ENCODE measurements at places on chromosomes 5 and 9. TPM values are rescaled to one million over a fixed set of nuclear protein-coding genes. Genes with fewer than 3 reads are reported as not detected.

SLC6A18 gene
- not detected for total RNA-seq

- no peak for DNase-seq
- H3K4me3 ChIP-seq = no peak overlapping the region
- no peak overlapping the region for H3K27ac ChIP-seq
- H3K27me3 ChIP-seq = no peaks in the 10 kb centered on the region
These were observed 73.1 kb upstream of the SAP30L start for GRCh38 chr5:154372661-154373060.

GRCh38 chr9:115058175-115058574 is 59.8 kb downstream of the TNC start:
- no peak overlapping the region for H3K4me3 ChIP-seq
- H3K4me1 ChIP-seq = no peaks in the 10 kb centered on the region
- no peak for DNase-seq
- no peak overlapping the region for H3K27ac ChIP-seq
- H3K36me3 ChIP-seq = no peaks in the 10 kb centered on the region
- H3K27me3 ChIP-seq = peaks cover 8% of the 10 kb centered on the region

RHOBTB3 gene
- total RNA-seq = 2.4 TPM

DNA sequence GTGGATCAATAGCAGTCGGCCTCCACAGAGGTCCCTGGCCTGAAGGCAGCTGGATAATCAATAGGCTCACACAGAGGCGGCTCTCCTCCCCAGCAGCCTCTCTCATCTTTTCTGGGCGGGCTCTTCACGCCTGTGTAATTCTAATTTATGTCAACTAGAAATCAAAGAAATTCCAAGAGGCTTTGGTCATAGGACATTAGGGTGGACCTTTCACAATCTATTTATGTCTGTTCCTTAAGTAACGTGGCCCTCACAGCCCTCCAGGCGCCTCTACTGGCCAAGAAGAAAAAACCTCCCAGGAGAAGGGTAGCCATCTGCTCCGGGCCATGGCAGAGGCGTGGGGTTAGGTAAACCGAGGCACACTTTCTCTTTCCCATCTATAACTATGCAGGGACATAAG is 205.1 kb upstream of the EFNA5 start:
- peaks cover 3% of the 10 kb centered on the region for H3K36me3 ChIP-seq
- H3K27ac ChIP-seq = no peak overlapping the region
- no peaks in the 10 kb centered on the region for H3K4me1 ChIP-seq
- DNase-seq = no peak
- no peaks in the 10 kb centered on the region for H3K27me3 ChIP-seq
- H3K4me3 ChIP-seq = no peak overlapping the region

DNA sequence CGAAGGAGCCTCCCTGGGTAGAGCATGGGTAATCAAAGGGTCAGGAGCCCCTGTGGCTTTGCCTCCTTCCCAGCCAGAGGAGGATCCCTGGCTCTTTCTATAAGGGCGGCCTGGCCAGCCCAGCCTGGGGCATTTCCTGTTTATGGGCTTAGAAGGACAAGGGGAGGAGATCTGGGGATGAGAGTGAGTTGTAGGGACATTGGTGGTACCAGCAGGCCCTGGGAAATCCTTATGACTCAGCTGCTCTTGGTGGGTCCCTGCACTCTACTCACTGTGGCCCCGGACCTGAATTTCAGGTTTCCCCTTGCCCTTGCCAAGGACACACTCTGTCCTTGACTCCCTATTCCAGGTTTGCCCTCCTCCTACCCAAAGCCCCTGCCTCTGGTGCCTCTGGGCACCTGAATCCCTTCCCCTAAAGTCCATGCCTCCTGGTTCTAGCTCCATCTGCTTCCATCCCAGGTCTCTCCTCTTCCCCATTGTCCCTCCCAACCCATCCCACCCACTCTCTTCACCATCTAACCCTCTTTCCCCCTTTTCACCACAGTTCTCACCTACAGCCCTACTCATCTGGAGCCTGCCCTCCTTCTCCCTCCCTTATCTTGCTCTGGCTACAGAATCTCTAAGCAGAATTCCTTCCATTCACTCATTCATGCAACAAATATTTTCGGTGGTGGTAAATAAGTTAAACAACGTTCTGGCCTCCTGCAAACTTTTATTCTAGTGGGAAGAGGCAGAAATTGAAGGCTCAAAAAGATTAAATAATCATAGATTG is 34.9 kb downstream of the PCDH1 start:
- H3K36me3 ChIP-seq = no peaks in the 10 kb centered on the region
- H3K27ac ChIP-seq = no peak overlapping the region
- no peak overlapping the region for H3K4me3 ChIP-seq

CATSPER3 gene
- total RNA-seq = 0.37 TPM

GRCh38 chr9:109843641-109844040 is 63.6 kb downstream of the PALM2AKAP2 start:
- H3K27me3 ChIP-seq = no peaks in the 10 kb centered on the region
- H3K4me1 ChIP-seq = no peaks in the 10 kb centered on the region
- DNase-seq = no peak
- no peak overlapping the region for H3K4me3 ChIP-seq
- H3K27ac ChIP-seq = no peak overlapping the region

DNA sequence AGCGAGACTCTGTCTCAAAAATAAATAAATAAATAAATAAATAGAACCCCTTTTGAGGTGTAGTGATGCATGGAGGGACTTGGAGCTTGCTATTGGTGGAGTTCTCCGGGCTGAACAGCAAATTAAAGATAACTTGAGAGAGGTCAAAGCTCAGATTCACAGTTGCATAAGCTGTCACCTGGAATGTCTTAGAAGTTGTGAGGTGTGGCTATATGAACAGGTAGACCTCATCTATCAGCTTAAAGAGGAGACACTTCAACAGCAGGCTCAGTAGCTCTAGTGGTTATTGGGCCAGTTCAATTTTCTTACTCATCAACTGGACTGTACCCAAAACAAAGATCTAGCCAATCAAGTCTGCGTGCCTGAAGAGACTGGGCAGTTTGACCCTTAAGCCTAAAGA is 11.7 kb upstream of the STING1 start:
- no peaks in the 10 kb centered on the region for H3K36me3 ChIP-seq
- no peak overlapping the region for H3K4me3 ChIP-seq
- no peak overlapping the region for H3K27ac ChIP-seq
- H3K4me1 ChIP-seq = no peaks in the 10 kb centered on the region
- DNase-seq = no peak
- no peaks in the 10 kb centered on the region for H3K27me3 ChIP-seq

GRCh38 chr5:68067976-68068603 is 147.5 kb upstream of the PIK3R1 start:
- H3K27me3 ChIP-seq = no peaks in the 10 kb centered on the region
- H3K4me3 ChIP-seq = no peak overlapping the region
- no peak for DNase-seq

BARHL1 gene
- not detected for total RNA-seq

GRCh38 chr5:76274571-76274970 is 128.5 kb upstream of the IQGAP2 start:
- no peak for DNase-seq
- H3K27ac ChIP-seq = no peak overlapping the region
- no peaks in the 10 kb centered on the region for H3K4me1 ChIP-seq
- H3K4me3 ChIP-seq = no peak overlapping the region
- no peaks in the 10 kb centered on the region for H3K27me3 ChIP-seq

GRCh38 chr5:135030956-135031812 is 2.8 kb downstream of the PITX1 start:
- H3K27me3 ChIP-seq = peaks cover 24% of the 10 kb centered on the region
- DNase-seq = no peak
- no peak overlapping the region for H3K4me3 ChIP-seq
- no peak overlapping the region for H3K27ac ChIP-seq
- peaks cover 13% of the 10 kb centered on the region for H3K4me1 ChIP-seq

RNF183 gene
- total RNA-seq = not detected

GRCh38 chr9:26656003-26656870 is 236.4 kb downstream of the CAAP1 start:
- no peak for DNase-seq
- H3K36me3 ChIP-seq = no peaks in the 10 kb centered on the region
- no peaks in the 10 kb centered on the region for H3K27me3 ChIP-seq
- no peak overlapping the region for H3K27ac ChIP-seq
- no peak overlapping the region for H3K4me3 ChIP-seq
- H3K4me1 ChIP-seq = no peaks in the 10 kb centered on the region

MYORG gene
- 0.64 TPM for total RNA-seq

- no peaks in the 10 kb centered on the region for H3K27me3 ChIP-seq
- no peak for DNase-seq
- H3K36me3 ChIP-seq = no peaks in the 10 kb centered on the region
- no peak overlapping the region for H3K27ac ChIP-seq
- no peak overlapping the region for H3K4me3 ChIP-seq
- no peaks in the 10 kb centered on the region for H3K4me1 ChIP-seq
These were observed 550 bp downstream of the IFNE start for GRCh38 chr9:21481470-21482056.

- no peak overlapping the region for H3K4me3 ChIP-seq
- H3K36me3 ChIP-seq = no peaks in the 10 kb centered on the region
- H3K27me3 ChIP-seq = no peaks in the 10 kb centered on the region
- no peak for DNase-seq
- no peaks in the 10 kb centered on the region for H3K4me1 ChIP-seq
These were observed 114.8 kb downstream of the TLE4 start for GRCh38 chr9:79686381-79687130.

- no peaks in the 10 kb centered on the region for H3K27me3 ChIP-seq
- no peaks in the 10 kb centered on the region for H3K4me1 ChIP-seq
- H3K4me3 ChIP-seq = no peak overlapping the region
- no peak overlapping the region for H3K27ac ChIP-seq
- DNase-seq = no peak
These were observed 172.3 kb upstream of the CDH6 start for GRCh38 chr5:31021181-31021624.

GRCh38 chr9:88005240-88005639 is 30.9 kb upstream of the CDK20 start:
- H3K27ac ChIP-seq = no peak overlapping the region

DNA sequence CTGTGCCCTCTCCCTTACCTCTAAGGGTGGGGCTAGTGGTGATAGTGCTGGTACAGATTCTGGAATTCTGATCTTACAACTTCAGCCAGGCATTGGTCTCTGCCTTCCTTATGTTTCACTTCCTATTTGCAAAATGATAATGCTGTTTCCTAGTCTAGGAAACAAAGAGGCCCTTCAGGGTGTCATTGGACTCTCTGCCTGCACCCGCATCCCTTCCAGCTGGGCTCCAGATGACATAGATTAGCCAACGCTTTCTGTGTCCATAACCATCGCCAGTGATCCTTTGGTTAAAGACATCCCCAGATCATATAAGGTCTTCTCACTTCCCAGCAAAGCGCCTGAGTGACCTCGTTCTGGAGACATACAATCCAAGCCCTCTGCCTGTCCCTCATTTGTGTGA is 180.7 kb downstream of the ERCC6L2 start:
- no peak overlapping the region for H3K27ac ChIP-seq
- no peaks in the 10 kb centered on the region for H3K36me3 ChIP-seq
- H3K4me1 ChIP-seq = no peaks in the 10 kb centered on the region
- no peaks in the 10 kb centered on the region for H3K27me3 ChIP-seq
- DNase-seq = no peak

GRCh38 chr9:34653151-34654072 is 1.4 kb downstream of the IL11RA start:
- no peak for DNase-seq
- no peak overlapping the region for H3K27ac ChIP-seq
- H3K36me3 ChIP-seq = peaks cover 28% of the 10 kb centered on the region
- H3K4me1 ChIP-seq = peaks cover 6% of the 10 kb centered on the region
- no peaks in the 10 kb centered on the region for H3K27me3 ChIP-seq
- no peak overlapping the region for H3K4me3 ChIP-seq

SOX30 gene
- not detected for total RNA-seq

DNA sequence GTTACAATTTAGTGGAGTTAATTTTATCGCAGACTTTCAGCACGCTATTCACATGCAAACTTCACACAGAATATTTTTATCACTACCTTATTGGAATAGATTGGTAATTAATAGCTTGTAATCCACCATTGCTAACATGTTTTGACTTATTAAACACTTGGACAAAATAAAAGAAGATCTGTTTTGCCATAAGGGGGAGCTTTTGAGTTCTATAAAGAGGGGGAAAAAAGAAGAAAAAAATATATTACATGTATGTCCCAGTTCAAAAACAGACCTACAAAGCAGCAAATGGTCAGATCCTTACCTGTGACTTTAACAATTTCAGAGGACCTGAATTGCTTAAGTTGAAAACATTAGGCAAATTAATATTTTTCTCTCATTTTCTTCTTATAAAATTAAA is 1.2 kb upstream of the PAPPA start:
- H3K4me1 ChIP-seq = no peaks in the 10 kb centered on the region
- no peak overlapping the region for H3K27ac ChIP-seq
- DNase-seq = no peak
- peaks cover 26% of the 10 kb centered on the region for H3K27me3 ChIP-seq

DNA sequence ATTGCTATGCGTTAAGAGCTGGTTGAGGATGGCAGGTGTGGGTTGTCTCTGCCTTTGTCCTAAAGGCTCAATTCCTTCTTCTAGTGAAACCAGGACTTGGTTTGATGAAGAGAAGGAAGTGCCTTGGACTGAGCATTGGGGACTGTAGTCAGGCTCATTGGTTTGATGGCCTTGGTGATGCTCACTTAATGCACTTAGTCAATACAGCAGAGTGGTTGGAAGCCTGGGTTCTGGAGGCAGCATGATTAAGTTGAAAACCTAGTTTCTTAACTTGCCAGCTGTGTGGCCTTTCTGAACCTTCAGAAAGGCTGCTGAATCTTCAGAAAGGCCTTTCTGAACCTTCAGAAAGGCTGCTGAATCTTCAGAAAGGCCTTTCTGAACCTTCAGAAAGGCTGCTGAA is 52.4 kb downstream of the PTTG1 start:
- H3K4me1 ChIP-seq = peaks cover 87% of the 10 kb centered on the region
- H3K4me3 ChIP-seq = peak overlapping the region; percentile 99
- peaks cover 4% of the 10 kb centered on the region for H3K36me3 ChIP-seq
- DNase-seq = no peak
- peak overlapping the region; percentile 95 for H3K27ac ChIP-seq

CAVIN4 gene
- total RNA-seq = 0.25 TPM

- no peak overlapping the region for H3K27ac ChIP-seq
- no peak overlapping the region for H3K4me3 ChIP-seq
- no peak for DNase-seq
- no peaks in the 10 kb centered on the region for H3K27me3 ChIP-seq
- H3K36me3 ChIP-seq = no peaks in the 10 kb centered on the region
These were observed 60.7 kb downstream of the BHMT start for GRCh38 chr5:79172269-79172668.

DNA sequence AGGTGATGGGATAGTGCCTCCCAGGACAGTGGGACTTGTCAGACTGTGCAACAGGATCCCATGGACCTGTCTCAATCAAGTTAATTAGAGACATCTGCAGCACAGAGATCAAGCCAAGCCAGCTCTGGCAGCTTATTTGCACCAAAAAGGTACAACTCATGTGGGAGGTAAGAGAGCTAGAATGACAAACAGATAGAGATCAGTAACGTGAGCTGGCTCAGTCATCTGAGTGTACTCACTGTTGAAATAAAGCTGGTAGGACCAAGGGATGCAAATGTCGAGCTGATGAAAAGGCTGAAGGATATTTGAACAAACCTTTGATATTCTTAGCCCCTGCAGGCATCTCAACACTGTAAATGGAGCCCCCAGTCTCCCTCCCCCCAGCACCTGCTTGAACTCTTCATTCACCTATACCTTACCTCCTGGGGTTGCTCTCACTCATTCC is 198.1 kb downstream of the EFNA5 start:
- no peaks in the 10 kb centered on the region for H3K27me3 ChIP-seq
- peaks cover 14% of the 10 kb centered on the region for H3K4me1 ChIP-seq
- no peak overlapping the region for H3K4me3 ChIP-seq
- no peak overlapping the region for H3K27ac ChIP-seq
- no peaks in the 10 kb centered on the region for H3K36me3 ChIP-seq

GRCh38 chr5:9861666-9862256 is 231.6 kb upstream of the TAS2R1 start:
- H3K27ac ChIP-seq = no peak overlapping the region
- no peaks in the 10 kb centered on the region for H3K4me1 ChIP-seq
- no peaks in the 10 kb centered on the region for H3K27me3 ChIP-seq
- H3K36me3 ChIP-seq = no peaks in the 10 kb centered on the region
- no peak overlapping the region for H3K4me3 ChIP-seq

Measured in CD4-positive, CD25-positive, alpha-beta regulatory T cell (primary cell).